ENCODE measurements at places on chromosomes 16 and 17.

DNA sequence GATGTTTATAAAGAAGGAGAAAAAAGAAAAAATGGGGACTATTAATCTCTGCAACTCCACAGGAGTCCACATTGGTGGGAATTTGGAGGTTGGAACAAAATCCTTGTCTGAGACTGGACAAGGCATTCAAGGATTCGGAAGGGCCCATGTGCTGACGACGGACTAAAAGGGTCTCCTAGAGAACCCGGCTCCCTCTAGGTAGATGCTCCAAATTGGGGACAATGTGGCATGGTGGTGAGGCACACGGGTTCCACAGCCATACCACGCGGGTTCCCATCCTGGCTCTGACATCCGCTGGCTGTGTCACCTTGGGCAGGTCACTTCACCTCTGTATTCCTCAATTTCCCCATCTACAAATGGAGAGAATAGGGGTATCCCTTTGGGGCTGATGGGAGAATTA, 227.4 kb downstream of the C16orf78 start:
- DNase-seq = no peak

DNA sequence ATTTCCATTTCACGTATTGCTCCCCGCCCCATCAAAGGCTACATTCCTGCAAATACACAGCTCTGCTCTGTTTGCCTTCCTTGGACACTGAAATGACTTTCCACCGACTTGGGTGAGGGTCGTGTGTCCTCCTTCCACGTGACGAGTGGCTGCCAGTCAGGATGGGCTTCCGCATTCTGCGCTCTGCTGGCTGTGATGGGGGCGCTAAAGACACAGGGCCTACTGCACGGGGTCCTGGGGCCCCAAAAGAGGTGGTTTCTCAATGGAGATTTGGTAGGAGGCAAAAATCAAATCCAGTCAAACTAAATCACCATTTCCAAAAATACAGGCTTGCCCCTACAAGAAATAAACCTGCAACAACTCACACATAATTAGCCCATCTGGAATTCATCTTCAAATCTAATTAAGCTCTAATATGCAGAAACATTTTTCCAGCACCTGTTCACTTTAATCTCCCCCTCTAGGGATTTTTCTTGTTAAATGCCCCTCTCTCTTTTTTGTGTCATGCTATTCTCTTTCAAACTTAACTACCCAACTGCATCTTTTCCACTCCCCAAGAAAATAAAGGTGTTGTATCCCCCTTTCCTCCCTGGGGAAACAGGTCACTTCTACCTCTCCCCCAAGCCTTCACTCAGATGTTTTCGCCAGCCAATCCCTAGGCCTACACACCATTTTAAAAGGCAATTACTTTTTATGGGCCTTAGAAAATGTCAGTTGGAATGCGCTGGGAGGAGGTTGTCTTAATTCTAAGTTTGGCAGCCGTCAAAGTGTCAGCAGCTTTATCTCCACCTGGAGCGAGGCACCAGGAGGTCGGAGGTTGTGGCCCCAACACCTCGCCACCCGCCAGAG, 21.9 kb upstream of the FAAP100 start:
- DNase-seq = no peak

- no peak for DNase-seq
Measured at GRCh38 chr16:56197192-56197992, 6.1 kb downstream of the GNAO1 start.

- DNase-seq = no peak
Measured at GRCh38 chr17:40097931-40098845, 2.2 kb downstream of the NR1D1 start.

DNA sequence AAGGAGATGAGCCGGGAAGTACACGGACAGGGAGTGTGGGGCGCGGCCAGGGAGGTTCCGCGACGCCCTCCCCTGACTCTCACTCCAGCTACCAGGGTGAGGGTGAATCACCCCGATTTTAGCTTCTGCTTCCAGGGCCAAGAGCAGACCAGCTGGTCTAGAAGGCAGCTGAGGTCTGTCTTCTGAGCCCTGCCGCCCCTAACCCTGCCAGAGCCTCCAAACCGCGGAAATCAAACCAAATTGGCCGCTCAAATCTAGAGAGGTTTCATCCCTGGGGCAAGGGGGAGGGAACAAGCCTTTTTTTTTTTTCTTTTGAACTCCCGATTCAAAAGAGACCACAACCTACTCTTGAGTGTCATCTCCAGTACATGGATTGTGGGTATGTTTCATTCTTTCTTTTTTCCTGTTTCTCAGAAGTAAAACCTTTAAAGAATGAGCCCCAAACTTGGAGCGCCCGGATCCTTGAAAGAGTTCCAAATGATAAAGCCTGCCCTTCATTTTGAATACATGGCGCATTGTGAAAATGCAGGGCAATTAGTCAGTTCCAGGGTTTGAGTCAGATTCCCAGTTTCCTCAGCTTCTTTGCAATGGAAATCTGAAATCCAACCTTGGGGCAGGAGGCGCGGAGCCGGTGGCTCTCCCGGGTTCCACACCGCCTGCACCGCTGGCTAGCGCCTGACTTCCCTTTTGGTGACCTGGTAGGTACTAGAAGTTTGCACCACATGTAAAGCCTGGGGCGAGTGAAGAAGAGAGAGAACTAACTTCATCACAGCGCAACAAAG, 16.5 kb upstream of the ZFHX3 start:
- no peak for DNase-seq

GRCh38 chr16:61289141-61289540, 747.1 kb downstream of the CDH8 start:
- no peak for DNase-seq

DNA sequence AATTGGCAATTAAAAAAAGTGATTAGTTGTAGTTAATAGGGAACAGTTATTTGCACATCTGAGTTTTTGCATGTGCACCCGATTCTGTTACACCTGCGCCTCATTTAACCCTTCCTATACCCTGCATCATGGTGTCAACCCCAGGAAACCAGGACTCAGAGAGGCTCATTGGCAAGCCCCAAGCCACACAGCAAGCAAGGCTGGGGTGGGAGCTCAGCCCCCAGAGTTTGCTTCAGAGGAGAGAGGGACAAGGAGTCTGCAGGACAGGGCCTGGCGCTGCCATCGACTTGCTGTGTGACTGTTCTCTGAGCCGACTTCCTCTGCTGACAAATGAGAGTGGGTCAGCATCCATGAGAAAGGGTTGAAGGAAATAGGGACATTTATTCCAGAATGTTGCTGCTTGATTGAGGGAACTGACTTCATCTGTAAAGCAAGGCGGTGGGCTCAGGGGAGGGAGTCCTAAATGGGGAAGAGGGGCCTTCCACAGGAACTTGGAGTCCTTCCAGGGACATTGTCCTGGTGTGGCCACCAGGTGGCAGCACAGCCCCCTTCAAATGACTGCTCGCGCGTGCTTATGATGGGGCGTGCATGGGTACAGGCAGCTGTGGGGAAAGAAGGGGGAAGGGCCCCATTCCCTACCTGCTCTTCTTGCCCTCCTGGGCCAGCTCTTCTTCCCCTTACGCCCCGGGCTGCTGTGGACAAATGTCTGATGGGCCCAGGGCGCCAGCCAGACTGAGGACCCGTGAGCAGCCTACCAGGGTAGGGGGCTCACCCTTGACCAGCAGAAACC, 51.6 kb downstream of the NT5M start:
- DNase-seq = peak; percentile 56

- no peak for DNase-seq
Measured at GRCh38 chr16:69935278-69935711, 15.8 kb upstream of the CLEC18A start.

- DNase-seq = no peak
Measured at GRCh38 chr16:46691726-46692125, 2.3 kb downstream of the ORC6 start.

DNA sequence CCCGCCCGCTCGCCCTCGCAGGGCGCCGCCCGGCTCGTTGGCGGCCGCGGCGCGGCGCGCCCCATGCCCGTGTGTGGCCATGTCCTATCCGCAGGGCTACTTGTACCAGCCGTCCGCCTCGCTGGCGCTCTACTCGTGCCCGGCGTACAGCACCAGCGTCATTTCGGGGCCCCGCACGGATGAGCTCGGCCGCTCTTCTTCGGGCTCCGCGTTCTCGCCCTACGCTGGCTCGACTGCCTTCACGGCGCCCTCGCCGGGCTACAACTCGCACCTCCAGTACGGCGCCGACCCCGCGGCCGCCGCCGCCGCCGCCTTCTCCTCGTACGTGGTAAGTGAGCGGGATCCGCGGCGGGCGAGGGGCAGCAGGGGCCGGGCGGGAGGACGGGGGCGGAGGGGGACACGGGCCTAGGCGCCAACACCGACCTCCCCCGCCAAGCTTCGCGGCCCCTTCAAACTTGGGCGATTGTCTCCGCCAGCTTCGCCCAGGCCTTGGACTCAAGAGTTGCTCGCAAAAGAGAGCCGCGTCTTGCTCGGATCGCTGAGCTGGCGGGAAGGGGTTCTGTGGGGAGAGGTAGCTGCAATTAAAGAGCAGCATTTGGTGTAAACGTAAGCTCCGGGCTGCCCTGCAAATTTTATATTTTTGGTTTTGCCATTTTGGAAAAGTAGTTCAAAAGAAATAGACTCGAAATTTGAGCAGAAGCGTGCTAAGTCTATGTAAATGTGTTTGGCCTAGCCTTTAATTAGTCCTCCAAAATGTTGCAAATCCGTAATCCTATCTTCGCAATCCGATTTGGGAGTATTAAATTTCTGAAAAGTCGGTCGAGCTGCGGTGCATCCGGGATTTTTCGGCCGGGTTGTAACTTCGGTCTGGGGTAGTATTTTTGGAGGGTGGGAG, 702 bp downstream of the IRX5 start:
- no peak for DNase-seq

- no peak for DNase-seq
Measured at GRCh38 chr17:56943505-56944125, 17.2 kb downstream of the COIL start.

DNA sequence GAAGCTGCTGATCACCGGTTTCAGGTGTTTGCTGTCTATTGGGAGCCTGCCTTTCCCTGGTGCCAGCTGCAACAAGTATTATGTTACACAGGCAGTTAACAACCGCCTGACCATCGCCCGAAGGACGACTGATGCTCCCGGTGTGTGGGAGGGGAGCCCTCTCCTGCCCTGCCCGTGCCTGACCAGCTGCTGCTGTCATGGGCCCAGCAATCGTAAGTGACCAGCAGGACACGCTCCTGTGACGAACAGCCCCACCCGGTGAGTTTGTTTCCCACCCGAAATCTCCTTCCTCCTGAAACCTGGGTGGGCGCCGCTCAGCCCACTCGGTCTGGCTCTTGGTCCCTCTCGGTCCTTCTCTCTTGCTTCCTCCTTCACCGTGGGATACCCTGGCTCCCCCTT, 17.9 kb upstream of the UBE2I start:
- DNase-seq = no peak

- no peak for DNase-seq
Measured at GRCh38 chr17:27475070-27475673, 18.9 kb downstream of the KSR1 start.

GRCh38 chr16:9978160-9978725, 204.0 kb downstream of the GRIN2A start:
- no peak for DNase-seq

GRCh38 chr17:63349478-63350000, 96.6 kb downstream of the CYB561 start:
- no peak for DNase-seq

DNA sequence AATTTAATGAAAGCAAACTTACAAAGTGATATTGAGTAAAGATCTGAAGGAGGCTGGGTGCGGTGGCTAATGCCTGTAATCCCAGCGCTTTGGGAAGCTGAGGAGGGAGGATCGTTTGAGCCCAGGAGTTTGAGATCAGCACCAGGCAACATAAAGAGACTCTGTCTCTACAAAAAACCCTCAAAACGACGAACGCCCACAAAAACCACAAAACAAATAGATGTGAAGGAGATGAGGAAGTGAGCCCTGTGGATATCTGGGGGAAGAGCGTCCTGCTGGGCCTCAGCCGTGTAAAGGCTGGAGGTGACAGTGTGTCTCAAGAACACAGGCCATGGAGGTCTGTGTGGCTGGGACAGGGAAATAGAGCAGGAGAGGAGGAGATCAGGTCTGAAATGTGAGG, 68.8 kb downstream of the ITFG1 start:
- DNase-seq = no peak

DNA sequence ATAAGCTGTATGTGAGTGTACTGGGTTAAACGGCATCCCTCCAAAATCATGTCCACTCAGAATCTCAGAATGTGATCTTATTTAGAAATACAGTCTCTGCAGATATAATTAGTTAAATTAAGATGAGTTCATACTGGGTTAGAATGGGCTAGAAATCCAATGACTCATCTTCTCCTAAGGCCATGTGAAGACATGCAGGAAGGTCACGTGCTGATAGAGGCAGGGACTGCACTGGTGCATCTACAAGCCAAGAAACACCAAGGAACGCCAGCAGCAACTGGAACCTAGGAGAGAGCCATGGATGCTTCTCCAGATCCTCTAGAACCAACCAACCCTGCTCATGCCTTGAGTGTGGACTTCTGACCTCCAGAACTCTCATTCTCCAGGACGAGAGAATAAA, 241.0 kb downstream of the XYLT1 start:
- no peak for DNase-seq

- no peak for DNase-seq
Measured at GRCh38 chr16:6279286-6279685, 1053.4 kb upstream of the RBFOX1 start.

- DNase-seq = no peak
Measured at GRCh38 chr17:65572581-65573281, 11.3 kb upstream of the AXIN2 start.

GRCh38 chr16:84277244-84277823, 17.3 kb upstream of the WFDC1 start:
- peak; percentile 60 for DNase-seq

GRCh38 chr16:67548265-67549126, 13.8 kb upstream of the CTCF start:
- no peak for DNase-seq

GRCh38 chr16:72739577-72739976, 308.4 kb downstream of the ZFHX3 start:
- DNase-seq = no peak

DNA sequence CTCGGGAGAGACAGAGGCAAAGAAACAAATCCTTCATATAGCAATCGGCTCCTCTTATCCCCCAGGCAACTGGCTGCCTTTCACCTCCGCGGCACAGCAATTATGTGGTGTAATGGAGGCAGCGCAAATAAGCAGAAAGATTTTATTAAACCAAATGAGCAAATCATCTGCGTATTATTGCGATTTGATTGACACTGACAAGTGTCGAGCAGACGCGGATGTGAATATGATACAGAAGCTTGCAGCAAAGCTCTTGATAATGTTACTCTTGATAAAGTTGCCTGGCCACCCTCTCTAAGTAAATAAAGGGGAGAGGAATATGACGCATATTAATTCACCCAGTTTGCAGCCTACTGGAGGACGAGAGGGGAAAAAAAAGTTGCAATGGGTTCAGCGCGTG, 26.5 kb upstream of the AKTIP start:
- no peak for DNase-seq

GRCh38 chr17:82874011-82874835, 34.4 kb upstream of the ZNF750 start:
- DNase-seq = no peak

GRCh38 chr16:19872179-19872863, 12.3 kb downstream of the GPRC5B start:
- no peak for DNase-seq

All from T follicular helper cell (primary cell).